GM12892 (cell line): ENCODE measurements at places on chromosomes 2 and 18.

DNA sequence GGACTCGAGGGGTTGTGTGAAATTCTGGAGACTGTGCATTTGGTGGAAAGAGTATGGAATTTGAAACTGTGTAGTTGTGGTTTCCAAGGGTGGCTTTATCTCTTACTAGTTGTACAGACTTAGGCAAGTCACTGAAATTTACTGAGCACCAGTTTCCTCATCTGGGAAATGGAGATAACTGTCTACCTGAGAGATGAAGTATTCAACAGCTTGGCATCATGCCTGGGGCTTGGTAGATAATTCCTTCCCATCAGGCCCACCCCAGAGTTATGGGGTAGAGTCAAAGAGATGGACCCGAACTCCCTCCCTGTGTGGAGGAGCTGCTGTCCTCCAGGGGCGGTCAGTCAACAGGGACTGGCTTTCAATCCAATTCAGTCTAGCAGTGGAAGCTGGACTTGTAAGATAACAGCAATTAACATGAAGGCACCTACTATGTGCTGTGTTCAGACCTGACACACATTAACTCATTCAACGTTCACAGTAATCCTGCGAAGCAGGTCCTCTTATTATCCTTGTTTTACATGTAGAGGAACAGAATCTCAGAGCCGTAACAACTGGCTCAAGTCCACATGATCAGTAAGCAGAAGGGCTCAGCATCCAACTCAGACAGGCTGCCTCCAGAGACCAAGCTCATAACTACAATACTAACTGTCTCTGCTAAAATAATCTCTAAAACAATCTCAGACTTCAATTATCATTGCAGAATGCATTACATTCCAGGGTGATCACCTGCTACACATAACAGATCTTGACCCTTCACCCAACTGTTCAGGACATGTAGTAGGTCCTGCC is 432.1 kb downstream of the LPIN1 start:
- DNase-seq, result no peak

DNA sequence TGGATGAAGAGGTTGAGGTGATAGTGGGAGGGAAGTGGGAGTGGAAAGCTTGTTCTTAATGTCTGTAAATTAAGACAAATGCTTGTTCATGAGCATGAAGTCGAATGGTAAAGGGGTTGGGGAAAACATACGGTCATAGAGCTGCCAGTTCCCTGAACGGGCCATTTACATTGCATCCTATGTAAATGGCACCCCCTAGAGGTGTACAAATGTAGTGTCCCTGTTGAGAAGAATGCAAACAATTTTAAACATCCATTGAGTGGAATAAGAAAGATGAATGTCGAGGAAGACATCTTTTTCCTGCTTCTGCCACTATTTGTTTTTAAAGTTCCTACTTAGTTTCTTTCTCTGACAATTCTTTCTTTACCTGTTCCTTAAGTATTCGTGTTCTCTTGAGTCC is 155.7 kb downstream of the RDH14 start:
- DNase-seq, result no peak

DNA sequence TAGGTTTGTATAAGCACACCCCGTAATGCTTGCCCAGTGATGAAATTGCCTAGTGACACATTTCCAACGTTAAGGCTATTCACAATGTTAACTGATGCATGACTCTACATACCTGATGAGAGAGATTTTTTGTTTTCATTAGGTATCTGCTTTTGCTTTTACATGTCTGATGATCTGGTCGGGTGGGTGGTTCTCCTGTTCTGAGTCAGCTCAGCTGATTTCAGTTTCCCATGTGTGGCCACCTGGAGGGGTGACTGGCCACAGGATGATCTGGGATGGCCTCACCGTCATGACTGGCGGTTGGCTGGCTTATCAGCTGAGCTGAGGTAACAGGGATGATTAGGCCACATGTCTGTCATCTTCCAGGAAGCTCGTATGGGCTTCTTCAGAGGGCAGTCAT is 33.8 kb upstream of the ACYP2 start:
- DNase-seq, result no peak

DNA sequence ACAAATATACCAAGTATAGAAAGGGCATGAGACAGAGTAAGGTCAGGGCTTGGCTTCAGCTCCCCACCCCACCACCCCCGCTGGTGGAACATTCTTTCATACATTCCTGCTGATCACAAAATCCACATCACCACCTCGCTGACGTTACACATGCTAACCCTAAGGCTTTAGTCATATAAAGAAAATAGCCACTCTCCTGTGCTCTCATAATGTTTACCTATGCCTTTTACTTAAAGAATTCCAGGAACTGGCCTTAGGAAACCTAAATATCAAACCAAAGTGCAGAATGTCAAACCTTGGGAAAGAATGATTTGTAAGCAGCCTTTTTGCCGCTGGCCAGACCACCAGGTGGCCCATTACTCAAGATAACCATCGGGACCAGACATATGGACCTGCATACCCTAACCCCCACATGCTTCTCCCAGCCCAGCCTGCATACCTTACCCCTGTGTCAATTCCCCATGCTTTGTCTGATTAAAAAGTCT is 136.3 kb upstream of the SLC39A10 start:
- no peak for DNase-seq

GRCh38 chr18:79766308-79766707 is 31.4 kb upstream of the KCNG2 start:
- no peak for DNase-seq

DNA sequence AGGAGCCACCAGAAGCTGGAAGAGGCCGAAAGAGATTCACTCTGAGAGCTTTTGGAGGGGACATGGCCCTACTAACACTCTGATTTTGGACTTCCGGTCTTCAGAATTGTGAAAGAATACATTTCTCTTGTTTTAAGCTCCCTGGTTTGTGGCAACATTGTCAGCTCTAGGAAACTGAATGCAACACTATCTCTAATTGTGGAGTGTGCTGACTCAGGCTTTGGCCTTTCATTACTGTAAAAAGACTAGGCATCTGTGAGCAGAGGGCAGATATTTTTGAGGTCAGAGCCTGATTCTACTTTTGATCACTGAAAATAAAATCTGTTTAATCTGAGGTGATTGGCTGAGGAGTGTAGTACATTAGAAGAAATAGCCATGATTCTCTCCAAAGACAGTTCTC is 185.4 kb upstream of the FAM98A start:
- no peak for DNase-seq

GRCh38 chr2:200378652-200379290 is 72.3 kb downstream of the SPATS2L start:
- DNase-seq, result no peak

- no peak for DNase-seq
Measured at GRCh38 chr2:9905413-9905812, 46.1 kb upstream of the GRHL1 start.
